ENCODE measurements at places on chromosomes 3 and 15.

DNA sequence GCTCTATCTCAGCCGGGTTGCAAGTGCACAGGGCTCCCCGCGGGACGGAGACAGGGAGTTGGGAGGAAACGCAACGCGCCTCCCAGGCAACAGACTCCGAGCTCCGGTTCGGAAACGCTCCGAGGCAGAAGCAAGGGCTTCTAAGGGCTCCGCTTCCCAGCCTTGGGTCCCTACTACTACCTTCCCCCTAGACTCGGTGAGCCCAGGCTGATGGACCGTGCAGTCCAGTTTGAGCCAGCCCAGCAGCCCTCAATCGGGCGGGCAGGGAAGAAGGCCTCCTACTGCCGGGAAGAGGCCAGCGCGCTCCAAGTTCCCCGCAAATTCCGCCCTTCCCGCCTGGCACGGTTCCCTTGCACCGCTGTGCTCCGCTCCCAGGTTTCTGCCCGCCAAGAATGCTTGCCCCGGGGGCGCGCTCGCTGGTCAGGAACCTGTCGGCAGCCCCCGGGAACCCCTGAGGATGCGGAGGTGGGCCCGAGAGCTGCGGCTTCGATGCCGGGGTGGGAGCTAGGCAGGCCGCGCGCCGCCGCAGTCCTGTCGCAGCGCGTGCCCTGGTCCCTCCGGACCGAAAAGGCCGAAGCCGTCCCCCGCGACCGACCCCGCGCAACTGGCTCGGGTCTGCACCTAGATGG, 728 bp downstream of the TRANK1 start:
- DNase-seq = peak; percentile 46

- DNase-seq = no peak
Observed at GRCh38 chr3:147389717-147390116, 16.6 kb downstream of the ZIC4 start.

GRCh38 chr3:128497305-128498126, 4.5 kb upstream of the GATA2 start:
- peak; percentile 67 for DNase-seq

DNA sequence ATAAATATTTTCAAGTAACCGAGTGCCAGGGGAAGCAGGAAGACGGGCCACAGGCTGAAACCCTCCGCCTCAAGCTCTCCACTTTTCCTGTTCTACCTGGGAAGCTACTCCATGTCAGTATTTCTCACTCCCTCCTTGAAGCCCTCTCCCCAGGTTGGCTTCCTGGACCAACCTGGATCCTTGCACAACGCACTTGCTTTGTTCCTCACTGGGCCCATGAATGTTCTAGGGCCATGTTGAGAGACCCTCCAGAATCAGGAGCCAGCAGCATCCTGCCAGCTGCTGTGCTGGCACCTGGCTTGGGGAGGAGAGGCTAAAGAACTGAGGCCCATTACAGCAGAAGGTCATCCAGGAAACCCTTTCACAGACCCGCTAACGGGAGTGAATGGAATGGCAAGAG, 79.3 kb upstream of the SNRPA1 start:
- DNase-seq = no peak

DNA sequence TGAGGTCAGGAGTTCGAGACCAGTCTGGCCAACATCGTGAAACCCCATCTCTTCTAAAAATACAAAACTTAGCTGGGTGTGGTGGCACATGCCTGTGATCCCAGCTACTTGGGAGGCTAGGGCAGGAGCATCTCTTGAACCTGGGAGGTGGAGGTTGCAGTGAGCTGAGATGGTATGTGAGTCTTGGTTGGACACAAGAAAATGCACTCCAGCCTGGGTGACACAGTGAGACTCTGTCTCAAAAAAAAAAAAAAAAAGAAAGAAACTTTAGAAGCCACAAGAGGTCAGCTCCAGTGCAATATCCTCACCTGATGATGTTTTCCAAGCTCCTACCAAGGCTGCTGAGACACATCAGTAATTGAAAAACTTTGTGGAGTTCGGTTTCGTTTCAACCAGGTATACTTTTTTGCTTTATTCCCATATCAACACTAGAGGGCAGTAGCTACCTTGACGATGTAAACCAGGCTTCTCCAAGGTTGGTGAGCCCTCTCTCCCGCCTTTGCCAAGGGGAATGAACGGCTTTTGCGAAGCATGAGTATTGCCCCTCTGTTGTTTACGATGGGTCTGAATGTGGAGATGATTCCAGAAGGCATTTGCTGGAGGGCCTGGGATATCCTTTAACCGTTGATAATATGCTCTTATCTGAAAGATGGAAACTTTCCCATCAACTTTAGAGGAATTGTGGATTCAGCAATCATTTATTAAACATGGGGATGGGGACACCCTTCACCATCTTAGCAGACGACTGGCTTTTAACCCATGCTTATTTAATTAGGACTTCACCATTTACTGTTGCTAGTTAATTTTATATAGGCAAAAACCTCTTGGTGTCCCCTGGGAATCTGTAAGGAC, 202.8 kb downstream of the SV2B start:
- peak; percentile 23 for DNase-seq

DNA sequence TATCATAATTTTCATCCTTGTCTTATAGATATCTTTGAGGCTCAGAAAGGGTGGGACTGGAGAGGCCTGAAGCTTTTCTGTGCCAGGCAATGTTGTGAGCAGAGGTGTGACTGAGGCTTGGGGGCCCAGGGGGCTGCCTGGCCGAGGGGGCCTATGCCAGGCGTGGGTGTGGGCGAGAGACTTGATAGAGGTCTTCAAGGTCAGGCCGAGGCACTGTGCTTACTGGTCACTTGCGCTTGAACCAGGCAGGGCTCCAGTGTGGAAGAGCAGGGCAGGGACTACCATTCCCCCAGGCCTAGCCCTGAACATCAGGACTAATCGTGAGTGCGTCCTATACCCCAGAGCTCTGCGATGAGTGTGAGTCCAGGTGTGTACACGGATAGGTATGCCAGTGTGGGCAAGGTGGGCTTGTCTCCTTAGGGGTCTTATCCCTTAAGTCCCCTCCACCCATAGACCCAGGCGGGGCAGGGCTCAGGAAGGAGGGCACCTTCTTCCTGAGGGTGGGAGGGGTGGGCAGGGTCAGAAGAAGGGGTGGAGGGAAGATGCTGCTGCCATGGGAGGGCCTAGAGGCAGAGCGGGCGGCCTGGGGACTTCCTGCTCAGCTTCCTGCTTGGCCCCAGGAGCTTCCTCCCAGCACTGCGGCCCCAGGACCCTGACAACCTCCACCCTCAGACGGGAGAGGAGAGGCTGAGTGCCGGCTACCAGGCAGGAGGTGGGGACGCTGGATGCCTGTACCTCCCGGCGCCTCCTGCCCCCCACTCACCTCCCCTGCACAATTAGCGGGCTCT, 84.7 kb downstream of the LINGO1 start:
- DNase-seq = no peak

DNA sequence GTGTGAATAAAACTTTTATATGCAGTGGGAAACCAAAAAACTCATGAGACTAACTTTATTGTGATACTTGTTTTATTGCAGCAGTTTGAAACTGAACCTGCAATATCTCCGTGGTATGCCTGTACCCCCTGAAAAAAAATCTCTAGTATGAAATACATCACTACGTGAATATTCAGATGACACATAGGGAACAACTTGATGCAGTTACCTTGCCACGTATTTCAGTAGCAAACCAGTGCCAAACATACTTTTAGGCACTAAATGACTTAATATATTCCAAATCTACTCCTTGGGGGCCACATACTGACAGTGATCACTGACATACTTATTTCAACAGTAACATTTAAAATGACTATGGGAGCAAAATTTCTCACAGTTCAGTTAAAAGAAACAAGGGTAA, 13.8 kb downstream of the CRBN start:
- no peak for DNase-seq

DNA sequence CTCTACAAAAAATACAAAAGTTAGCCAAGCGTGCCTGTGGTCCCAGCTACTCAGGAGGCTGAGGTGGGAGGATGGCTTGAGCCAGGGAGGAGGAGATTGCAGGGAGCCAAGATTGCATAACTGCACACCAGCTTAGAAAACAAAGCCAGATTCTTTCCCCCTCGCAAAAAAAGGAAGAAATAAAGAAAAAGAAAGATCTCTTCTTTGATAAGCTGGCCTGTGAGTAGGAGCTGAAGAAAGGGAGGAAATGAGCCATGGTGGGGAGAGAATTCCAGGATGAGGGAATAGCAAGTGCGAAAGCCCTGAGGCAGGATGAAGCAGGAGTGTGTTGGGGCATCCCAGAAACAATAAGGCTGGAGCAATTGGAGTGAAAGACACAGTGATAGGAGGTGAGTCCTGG, 24.5 kb upstream of the TOP2B start:
- DNase-seq = no peak

GRCh38 chr3:71492974-71493771, 90.4 kb downstream of the FOXP1 start:
- DNase-seq = no peak

DNA sequence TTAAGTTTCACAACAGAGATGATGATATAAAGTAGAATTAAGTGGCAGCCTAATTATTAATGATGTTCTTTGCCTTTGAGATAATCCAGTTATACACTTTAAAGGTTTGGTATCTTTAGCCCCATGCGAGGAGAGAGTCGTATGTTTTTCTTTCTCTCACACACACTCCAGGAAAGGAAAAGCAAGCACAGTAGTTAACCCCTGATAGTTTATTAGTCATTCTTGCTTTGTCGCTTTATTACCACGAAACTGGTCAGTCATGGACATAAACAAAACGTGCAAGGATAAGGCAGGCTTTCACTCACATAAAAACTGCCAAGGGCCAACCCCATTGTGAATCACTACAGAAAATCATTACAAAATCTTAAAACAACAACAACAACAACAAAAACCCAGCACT, 866.9 kb downstream of the FHIT start:
- DNase-seq = no peak

GRCh38 chr15:90191344-90191687, 9.8 kb upstream of the SEMA4B start:
- DNase-seq = no peak

DNA sequence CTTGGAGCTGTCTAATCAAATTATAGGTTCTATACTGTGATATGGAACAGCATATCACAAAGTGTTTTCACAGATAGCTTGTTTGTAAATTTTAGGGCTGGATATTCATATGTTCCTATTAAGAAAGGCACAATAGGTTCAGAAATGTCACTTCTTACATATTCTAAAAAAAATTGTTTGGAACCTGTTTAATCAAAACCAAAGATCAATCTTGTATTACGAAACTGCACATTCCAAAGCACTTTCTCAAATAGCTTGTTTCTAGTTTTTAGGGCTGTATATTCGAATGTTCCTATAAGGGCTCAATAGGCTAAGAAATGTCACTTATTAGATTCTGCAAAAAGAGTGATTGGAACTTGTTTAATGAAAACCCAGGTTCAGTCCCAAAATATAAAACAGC, 67.4 kb upstream of the OSBPL11 start:
- DNase-seq = no peak

- no peak for DNase-seq
Observed at GRCh38 chr15:25268166-25268565, 170.7 kb downstream of the UBE3A start.

DNA sequence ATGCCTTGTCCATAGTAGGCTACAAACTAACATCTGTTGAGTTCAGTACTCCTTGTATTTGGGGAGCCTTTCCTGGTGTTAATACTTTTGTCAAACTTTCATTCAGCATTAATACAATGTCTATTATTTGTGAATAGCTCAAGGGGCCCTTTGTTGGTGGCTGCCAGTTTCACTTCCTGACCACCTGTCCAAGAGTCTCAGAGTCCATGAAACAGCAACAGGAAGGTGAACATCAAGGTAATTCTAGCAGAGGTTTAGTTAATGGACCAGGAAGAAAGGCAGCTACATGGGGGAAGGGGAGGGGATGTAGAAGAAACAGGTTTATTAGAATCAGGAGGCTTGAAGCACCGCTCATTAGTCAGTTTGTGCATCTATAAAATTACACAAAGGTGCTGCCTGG, 386.9 kb downstream of the PDCD6IP start:
- no peak for DNase-seq

- no peak for DNase-seq
Observed at GRCh38 chr3:13272831-13273603, 147.1 kb downstream of the NUP210 start.

DNA sequence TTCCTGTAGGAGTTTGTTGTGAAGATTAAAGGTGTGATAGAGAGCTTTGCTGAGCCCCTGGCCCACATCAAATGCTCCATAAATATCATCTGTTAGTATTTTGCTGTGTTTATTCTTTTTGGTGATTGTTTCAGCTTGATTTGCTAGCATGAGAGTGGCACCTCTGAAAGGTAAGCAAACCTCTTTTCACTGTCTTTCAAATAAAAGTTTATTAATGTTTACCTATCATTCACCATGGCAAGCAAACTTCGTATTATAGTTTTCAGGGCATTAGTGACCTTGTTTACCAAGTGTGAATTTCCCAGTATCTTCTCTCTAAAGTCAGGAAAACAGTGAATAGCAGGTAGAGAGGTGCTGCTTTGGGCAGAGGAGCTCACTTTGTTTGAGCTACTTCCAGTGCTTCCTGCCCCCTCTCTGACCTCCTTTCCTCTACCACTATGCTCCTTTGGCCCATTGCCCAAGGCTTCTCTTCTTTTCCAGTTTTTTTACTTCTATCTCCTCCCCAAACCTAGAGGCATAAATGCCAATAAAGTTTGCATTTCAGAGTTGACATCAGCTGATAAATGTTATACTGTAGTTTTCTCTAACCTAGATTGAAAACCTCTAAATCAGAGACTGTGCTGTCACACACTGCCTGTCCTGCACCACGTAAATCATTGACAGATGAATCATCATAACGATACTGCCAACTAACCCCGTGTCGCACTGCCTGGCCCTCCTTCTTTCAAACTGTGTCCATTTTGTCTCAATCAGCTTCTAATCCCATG, 569.0 kb downstream of the TUSC7 start:
- no peak for DNase-seq

- DNase-seq = no peak
Observed at GRCh38 chr15:86316726-86317383, 237.2 kb downstream of the AGBL1 start.

DNA sequence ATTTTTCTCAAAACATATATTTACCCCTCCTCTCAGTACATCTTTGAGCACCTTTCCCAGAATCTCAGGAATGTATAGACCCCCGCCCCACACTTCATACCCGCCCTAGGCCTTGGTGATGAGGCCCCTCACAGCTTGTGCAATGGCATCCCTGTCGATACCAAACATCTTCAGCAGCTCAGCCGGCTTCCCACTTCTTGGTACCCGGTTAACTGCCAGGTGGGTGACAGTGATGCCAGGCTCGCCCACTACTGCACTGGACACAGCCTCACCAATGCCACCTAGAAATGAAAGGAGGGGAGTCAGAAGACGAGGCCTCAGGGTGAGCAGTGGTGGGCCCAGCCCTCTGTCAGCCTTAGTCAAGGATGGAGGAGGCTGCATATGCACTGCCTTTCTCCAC, 30.2 kb downstream of the TKT start:
- no peak for DNase-seq

GRCh38 chr3:63353383-63353782, 75.3 kb downstream of the SYNPR start:
- no peak for DNase-seq

GRCh38 chr3:65493371-65493882, 545.3 kb downstream of the MAGI1 start:
- DNase-seq = no peak
